ENCODE measurements at places on chromosomes 3 and 15.

DNA sequence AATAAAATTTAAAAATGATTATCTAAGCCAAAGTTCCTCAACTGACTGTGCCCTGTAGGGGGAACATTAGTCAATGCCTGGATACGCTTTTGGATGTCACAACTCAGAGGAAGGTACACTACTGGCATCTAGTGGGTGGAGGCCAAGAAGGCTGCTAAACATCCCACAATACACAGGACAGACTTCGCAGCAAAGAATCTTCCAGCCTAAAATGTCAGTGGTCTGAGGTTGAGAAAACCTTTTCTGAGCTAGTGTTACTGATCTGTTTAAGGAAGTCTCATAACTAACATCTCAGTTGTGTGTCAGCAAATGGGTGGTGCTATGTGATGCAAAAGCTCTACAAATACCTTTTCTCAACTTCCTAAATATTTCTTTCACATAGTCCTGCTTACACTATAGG lies 20.9 kb upstream of the LDHAL6B start:
- no peak for DNase-seq

DNA sequence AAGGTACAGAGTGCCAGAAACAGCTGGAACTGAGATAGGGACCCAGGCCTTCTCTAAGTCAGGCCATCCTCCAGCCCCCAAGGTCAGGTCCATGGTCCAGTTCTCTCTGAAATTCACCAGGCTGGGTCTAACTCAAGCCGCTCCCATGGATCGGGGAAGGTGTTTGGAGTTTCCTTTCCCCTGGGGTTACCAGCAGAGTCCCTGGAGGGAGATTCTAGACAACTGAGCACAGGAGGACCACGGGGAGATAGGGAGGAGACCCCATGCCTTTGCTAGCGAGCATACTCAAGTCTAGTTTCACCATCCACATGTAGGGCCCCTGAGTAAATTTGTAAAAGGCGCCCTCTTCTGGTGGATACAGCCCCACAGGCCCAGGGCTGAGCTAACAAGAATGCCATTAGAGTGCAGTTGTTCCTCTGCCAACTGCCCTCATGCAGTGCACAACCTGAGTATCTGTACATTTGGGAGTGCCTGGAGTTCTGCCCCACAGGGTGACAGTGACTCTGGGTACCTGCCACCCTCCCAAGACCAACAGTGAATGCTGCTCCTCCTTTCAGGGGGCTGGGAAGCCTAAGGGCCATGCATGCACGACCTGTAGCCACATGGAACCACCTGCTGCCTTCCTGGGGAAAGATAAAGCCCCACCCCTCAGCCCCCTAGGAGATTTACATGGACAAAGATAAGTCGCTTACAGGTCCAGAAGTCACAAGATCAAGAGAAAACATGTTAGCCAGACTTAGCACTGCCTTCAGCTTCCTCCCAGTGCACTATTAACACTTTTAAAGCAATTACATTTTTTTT lies 89.0 kb downstream of the IQSEC1 start:
- no peak for DNase-seq

- DNase-seq = no peak
These were observed 27.4 kb downstream of the SH3GL3 start for GRCh38 chr15:83474578-83474977.

- no peak for DNase-seq
These were observed 440.6 kb downstream of the MCTP2 start for GRCh38 chr15:94671858-94672532.

GRCh38 chr3:171145798-171146197 lies 119.3 kb upstream of the SLC2A2 start:
- no peak for DNase-seq

DNA sequence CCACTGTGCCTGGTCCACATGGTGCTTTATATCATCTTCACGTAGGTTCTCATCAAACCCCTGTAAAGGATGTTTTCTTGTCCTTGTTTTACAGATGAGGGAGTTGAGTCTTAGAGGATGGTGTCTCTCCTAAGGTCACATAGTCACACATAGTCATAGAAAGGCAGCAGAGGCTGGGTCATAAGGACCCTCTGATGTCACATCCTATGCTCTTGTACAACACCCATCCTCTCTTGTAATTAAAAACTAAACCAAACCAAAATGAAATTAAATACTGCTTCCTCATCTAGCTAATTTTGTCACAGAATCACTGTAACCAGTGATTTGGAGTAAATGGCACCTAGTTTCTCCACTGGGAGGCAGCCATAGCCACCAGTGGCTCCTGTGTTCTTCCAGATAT lies 21.8 kb upstream of the ATP1B3 start:
- no peak for DNase-seq

GRCh38 chr3:191775451-191776233 lies 314.7 kb downstream of the PYDC2 start:
- no peak for DNase-seq

GRCh38 chr3:105801397-105801796 lies 67.4 kb downstream of the CBLB start:
- no peak for DNase-seq

GRCh38 chr3:191087391-191087790 lies 111.7 kb upstream of the OSTN start:
- no peak for DNase-seq

Measured in NCI-H510A (cell line).